ENCODE measurements at places on chromosomes 4 and X. TPM values are rescaled to one million over a fixed set of nuclear protein-coding genes. Genes with fewer than 3 reads are reported as not detected.

Gene GAGE12J
- not detected for total RNA-seq

Gene PORCN
- total RNA-seq = 30.5 TPM

Gene SLITRK4
- total RNA-seq = 3.7 TPM

Gene RAB9B
- total RNA-seq = 2.2 TPM

Gene CPE
- total RNA-seq = 385 TPM

Gene GBA3
- total RNA-seq = not detected

DNA sequence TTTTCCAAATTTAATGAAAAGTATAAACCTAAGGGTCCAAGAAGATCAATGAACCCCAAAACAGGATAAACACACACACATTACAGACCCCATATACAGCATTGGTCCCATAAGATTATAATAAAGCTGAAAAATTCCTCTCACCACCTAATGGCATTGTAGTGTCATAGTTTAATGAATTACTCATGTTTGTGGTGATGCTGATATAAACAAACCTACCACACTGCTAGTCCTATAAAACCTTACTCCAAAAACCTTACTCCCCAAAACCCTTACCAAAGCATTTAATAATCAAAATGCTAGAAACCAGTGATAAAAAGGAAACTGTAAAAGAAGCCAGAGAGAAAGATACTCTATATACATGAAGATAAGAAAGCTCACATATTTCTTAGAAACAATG lies 148.1 kb upstream of the SH3RF1 start:
- no peak for DNase-seq
- no peak overlapping the region for H3K4me3 ChIP-seq
- no peaks in the 10 kb centered on the region for H3K4me1 ChIP-seq
- H3K36me3 ChIP-seq = no peaks in the 10 kb centered on the region
- H3K27ac ChIP-seq = no peak overlapping the region
- H3K27me3 ChIP-seq = no peaks in the 10 kb centered on the region

GRCh38 chr4:11455201-11455835 lies 26.6 kb upstream of the HS3ST1 start:
- no peaks in the 10 kb centered on the region for H3K36me3 ChIP-seq
- no peak for DNase-seq
- H3K4me1 ChIP-seq = no peaks in the 10 kb centered on the region
- no peak overlapping the region for H3K4me3 ChIP-seq
- H3K27me3 ChIP-seq = no peaks in the 10 kb centered on the region

DNA sequence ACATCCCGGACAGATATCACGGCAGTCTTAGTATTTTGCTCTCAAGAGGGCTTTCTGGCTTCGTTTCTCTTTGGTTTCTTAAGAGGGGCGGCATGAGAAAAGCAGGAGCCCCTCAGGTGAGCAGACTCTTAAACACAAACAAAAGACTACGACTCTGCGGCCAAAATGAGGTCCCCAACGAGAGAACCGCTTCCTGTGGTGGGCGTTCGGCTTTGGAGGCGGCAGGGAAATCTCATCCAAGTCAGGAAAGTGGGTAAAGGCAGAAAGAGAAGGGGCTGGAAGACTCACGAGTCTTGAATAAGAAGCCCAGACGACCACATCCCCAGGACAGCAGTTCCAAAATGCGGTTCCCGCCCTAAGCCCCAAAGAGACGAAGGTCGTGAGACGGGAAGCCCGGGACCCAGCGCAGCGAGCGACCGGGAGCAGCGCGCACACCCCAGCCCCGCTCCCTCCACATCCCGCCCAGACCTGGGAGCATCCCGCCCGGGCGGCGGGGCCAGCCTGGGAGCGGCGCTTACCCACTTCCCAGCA lies 409 bp downstream of the UGDH start:
- no peaks in the 10 kb centered on the region for H3K27me3 ChIP-seq
- no peaks in the 10 kb centered on the region for H3K36me3 ChIP-seq
- peaks cover 25% of the 10 kb centered on the region for H3K4me1 ChIP-seq
- H3K27ac ChIP-seq = peak overlapping the region; percentile 97
- peak; percentile 9 for DNase-seq

DNA sequence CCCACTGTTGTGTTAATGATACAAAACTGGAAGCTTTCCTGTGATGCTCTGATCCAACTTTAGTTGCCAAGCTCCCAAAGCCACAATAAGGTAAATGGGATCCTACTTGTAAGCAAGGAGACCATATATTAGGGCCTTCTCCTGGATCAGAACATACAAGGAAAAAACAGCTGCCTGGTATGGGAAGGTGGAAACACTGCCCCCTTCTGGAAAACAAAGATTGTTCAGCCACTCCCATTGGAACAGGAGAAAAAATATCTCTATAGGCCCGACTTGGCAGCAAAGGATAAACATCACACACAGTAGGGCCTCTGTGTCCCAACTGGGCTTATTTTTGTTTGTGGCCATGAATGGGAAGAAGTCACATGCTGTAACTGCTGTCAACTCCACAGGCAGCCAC lies 166.5 kb downstream of the TBX22 start:
- H3K27me3 ChIP-seq = no peaks in the 10 kb centered on the region
- no peak overlapping the region for H3K27ac ChIP-seq
- H3K4me1 ChIP-seq = no peaks in the 10 kb centered on the region
- H3K36me3 ChIP-seq = no peaks in the 10 kb centered on the region
- no peak for DNase-seq

GRCh38 chr4:138902705-138903104 lies 112.9 kb upstream of the NOCT start:
- H3K4me1 ChIP-seq = peaks cover 10% of the 10 kb centered on the region
- H3K27ac ChIP-seq = no peak overlapping the region
- H3K27me3 ChIP-seq = no peaks in the 10 kb centered on the region
- H3K36me3 ChIP-seq = no peaks in the 10 kb centered on the region
- DNase-seq = no peak

- H3K27ac ChIP-seq = peak overlapping the region; percentile 45
- DNase-seq = no peak
- H3K4me3 ChIP-seq = no peak overlapping the region
- no peaks in the 10 kb centered on the region for H3K27me3 ChIP-seq
- H3K36me3 ChIP-seq = peaks cover 39% of the 10 kb centered on the region
- H3K4me1 ChIP-seq = peaks cover 20% of the 10 kb centered on the region
Measured at GRCh38 chr4:169098054-169098497, 88.0 kb upstream of the CBR4 start.

- H3K4me1 ChIP-seq = no peaks in the 10 kb centered on the region
- H3K27ac ChIP-seq = no peak overlapping the region
- no peak for DNase-seq
- H3K36me3 ChIP-seq = no peaks in the 10 kb centered on the region
Measured at GRCh38 chr4:181245326-181245725, 997.9 kb upstream of the TENM3 start.

- H3K27ac ChIP-seq = no peak overlapping the region
- H3K4me1 ChIP-seq = no peaks in the 10 kb centered on the region
- no peaks in the 10 kb centered on the region for H3K36me3 ChIP-seq
- peaks cover 10% of the 10 kb centered on the region for H3K27me3 ChIP-seq
Measured at GRCh38 chr4:6366581-6366980, 96.9 kb downstream of the WFS1 start.

DNA sequence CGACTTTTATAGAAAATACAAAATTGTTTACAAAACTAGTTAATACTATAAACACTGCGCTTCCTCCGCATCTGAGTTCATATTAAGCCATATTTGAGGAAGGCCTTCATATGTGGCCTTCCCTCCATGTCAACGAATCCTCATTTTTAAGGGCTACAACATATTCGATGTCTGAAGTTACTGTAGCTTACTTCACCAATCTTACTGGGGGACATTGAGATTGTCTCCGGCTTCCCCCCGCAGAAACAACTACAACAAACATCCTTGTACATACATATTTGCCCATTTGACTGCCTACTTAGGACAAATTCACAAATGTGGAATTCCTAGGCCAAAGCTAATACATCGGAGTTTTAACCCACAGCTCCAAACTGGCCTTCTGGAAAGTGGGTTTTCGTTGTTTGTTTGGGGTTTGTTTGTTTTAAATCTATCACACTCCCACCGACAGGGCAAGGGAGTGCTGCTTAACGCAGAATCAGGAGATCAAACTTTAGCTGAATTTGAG lies 581 bp upstream of the FAM114A1 start:
- DNase-seq = no peak
- H3K27ac ChIP-seq = peak overlapping the region; percentile 98
- H3K4me1 ChIP-seq = peaks cover 34% of the 10 kb centered on the region
- H3K27me3 ChIP-seq = no peaks in the 10 kb centered on the region
- peak overlapping the region; percentile 65 for H3K4me3 ChIP-seq

- no peak overlapping the region for H3K27ac ChIP-seq
- no peak overlapping the region for H3K4me3 ChIP-seq
- no peaks in the 10 kb centered on the region for H3K4me1 ChIP-seq
- DNase-seq = peak; percentile 28
- no peaks in the 10 kb centered on the region for H3K27me3 ChIP-seq
- H3K36me3 ChIP-seq = no peaks in the 10 kb centered on the region
Measured at GRCh38 chr4:168183717-168184571, 91.6 kb downstream of the ANXA10 start.

- no peak for DNase-seq
- H3K27me3 ChIP-seq = no peaks in the 10 kb centered on the region
- no peaks in the 10 kb centered on the region for H3K36me3 ChIP-seq
- H3K4me1 ChIP-seq = peaks cover 4% of the 10 kb centered on the region
- H3K27ac ChIP-seq = peak overlapping the region; percentile 83
Measured at GRCh38 chrX:119605464-119606279, 552 bp downstream of the NKRF start.

DNA sequence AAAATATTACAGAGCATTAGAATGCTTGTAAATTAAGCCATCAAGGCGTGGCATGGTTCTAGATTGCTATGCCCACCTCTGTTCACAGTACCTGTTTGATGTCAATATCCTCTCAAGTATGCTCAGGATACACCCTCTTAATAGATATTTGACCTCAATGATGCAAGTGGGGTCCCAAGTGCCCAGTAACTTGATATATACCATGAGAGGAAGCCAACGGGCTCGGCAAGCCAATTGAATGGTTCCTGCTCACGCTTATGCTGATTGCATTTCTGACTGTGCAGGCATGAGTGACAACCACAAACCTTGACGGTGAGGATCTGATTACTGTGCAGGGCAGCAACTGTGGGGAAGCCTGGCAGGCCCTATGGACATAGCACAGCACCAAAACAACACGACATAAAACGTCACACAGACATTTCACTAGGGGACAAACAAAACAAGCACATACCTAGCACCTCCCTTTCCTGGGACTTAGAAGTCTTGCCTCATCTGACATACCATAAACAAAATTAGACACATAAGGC lies 179.1 kb upstream of the ETNPPL start:
- no peaks in the 10 kb centered on the region for H3K27me3 ChIP-seq
- H3K4me1 ChIP-seq = no peaks in the 10 kb centered on the region

DNA sequence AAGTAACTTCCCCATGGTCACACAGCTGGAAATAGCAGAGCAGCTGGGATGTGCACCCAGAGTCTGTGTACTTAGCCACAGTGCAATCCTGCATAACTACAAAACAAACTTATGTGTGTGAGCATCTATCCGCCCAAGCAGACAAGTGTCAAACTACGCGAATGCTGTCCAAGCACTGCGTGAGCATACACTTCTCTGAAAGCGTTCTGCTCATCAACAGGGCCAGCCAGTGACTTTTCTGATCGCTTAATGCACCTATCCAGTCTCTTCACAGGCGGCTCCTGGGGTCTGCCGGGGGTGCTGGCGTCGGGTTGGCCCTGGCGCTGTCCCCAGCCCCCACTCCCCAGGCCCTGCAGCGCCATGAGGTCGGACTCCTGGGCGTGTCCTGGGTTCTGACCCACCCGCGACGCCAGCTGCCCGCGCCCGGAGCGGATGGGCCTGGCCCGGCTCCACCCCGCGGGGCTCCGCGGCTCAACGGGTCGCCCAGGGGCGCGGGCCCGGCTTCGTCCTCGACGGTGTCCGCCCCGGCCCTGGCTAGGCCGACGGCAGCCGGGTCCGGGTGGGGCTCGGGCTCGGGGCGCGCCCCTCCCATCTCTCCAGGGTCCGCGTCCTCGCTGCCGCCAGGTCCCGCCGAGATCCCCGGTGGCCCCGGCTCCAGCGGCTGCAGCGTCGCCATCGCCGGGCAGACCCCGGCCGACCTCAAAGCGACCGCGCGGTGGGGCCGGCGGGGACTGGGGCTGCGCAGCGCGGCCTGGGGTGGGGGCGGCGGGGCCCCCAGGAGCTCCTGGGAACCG lies 1.3 kb upstream of the ZNF141 start:
- peaks cover 7% of the 10 kb centered on the region for H3K4me1 ChIP-seq
- no peak for DNase-seq
- H3K36me3 ChIP-seq = no peaks in the 10 kb centered on the region
- H3K4me3 ChIP-seq = peak overlapping the region; percentile 80
- H3K27ac ChIP-seq = no peak overlapping the region

GRCh38 chrX:154719132-154719675 lies 31.7 kb downstream of the GAB3 start:
- H3K4me1 ChIP-seq = peaks cover 19% of the 10 kb centered on the region
- H3K4me3 ChIP-seq = no peak overlapping the region
- no peaks in the 10 kb centered on the region for H3K27me3 ChIP-seq
- DNase-seq = peak; percentile 81
- H3K36me3 ChIP-seq = no peaks in the 10 kb centered on the region

GRCh38 chr4:143559757-143560147 lies 46.2 kb downstream of the SMARCA5 start:
- peak overlapping the region; percentile 68 for H3K4me3 ChIP-seq
- peaks cover 5% of the 10 kb centered on the region for H3K4me1 ChIP-seq
- peaks cover 2% of the 10 kb centered on the region for H3K36me3 ChIP-seq

GRCh38 chrX:29948653-29949052 lies 266.7 kb upstream of the MAGEB2 start:
- no peak overlapping the region for H3K4me3 ChIP-seq
- no peaks in the 10 kb centered on the region for H3K4me1 ChIP-seq
- no peak overlapping the region for H3K27ac ChIP-seq
- no peaks in the 10 kb centered on the region for H3K27me3 ChIP-seq

- H3K4me3 ChIP-seq = no peak overlapping the region
- H3K4me1 ChIP-seq = no peaks in the 10 kb centered on the region
- H3K27me3 ChIP-seq = no peaks in the 10 kb centered on the region
- no peaks in the 10 kb centered on the region for H3K36me3 ChIP-seq
Measured at GRCh38 chr4:30930276-30930675, 210.1 kb downstream of the PCDH7 start.

GRCh38 chr4:135186002-135186401 lies 984.4 kb upstream of the PABPC4L start:
- H3K4me3 ChIP-seq = no peak overlapping the region
- no peaks in the 10 kb centered on the region for H3K4me1 ChIP-seq
- H3K36me3 ChIP-seq = no peaks in the 10 kb centered on the region
- DNase-seq = no peak

- DNase-seq = no peak
- no peak overlapping the region for H3K27ac ChIP-seq
- no peak overlapping the region for H3K4me3 ChIP-seq
- no peaks in the 10 kb centered on the region for H3K27me3 ChIP-seq
- H3K4me1 ChIP-seq = peaks cover 30% of the 10 kb centered on the region
Measured at GRCh38 chr4:7778510-7779431, 160.9 kb downstream of the AFAP1 start.

- no peak overlapping the region for H3K27ac ChIP-seq
- no peaks in the 10 kb centered on the region for H3K27me3 ChIP-seq
- no peak for DNase-seq
- no peak overlapping the region for H3K4me3 ChIP-seq
- no peaks in the 10 kb centered on the region for H3K4me1 ChIP-seq
Measured at GRCh38 chrX:960821-961220, 251.6 kb downstream of the CRLF2 start.

- no peak overlapping the region for H3K27ac ChIP-seq
- H3K4me1 ChIP-seq = no peaks in the 10 kb centered on the region
- H3K36me3 ChIP-seq = no peaks in the 10 kb centered on the region
- DNase-seq = no peak
- no peaks in the 10 kb centered on the region for H3K27me3 ChIP-seq
Measured at GRCh38 chrX:112694811-112695210, 15.1 kb upstream of the LHFPL1 start.
